Stimulated activated CD4-positive, alpha-beta T cell treated with anti-CD3 and anti-CD28 coated beads, TNF-alpha, amount 100 ng/mL, for 1 hour (primary cell): ENCODE measurements at places on chromosomes 2 and 18.

DNA sequence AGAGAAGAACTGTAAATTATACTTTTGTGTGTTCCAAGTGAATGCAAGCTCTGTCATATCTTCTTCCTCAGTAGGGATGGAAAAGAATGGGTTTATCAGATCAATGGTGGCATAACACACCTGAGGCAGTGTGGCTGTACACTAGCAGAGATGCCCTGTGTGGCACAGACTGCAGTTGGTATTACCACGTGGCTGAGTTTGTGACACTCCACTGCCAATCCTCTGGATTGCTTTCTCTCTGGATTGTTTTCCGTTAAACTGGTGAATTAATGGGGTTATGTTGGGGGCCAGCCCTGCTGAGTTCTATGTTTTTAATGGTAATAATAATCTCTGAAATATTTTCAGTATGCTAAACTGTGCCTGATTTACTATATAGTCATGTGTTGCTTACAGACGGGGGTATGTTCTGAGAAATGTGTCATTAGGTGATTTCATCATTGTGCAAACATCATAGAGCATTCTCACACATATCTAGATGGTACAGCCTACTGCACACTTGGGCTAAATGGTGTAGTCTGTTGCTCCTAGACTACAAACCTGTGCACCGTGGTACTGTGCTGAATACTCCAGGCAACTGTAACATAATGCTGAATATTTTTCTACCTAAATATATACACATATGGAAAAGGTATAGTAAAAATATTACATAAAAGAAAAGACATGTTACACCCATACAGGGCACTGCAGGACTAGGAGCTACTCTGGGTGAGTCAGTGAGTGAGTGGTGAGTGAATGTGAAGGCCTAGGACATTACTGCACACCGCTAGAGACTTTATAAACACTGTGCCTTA is 84.7 kb upstream of the ST6GAL2 start:
- no peak for DNase-seq

GRCh38 chr2:232094201-232094600 is 132.7 kb downstream of the DIS3L2 start:
- no peak for DNase-seq

DNA sequence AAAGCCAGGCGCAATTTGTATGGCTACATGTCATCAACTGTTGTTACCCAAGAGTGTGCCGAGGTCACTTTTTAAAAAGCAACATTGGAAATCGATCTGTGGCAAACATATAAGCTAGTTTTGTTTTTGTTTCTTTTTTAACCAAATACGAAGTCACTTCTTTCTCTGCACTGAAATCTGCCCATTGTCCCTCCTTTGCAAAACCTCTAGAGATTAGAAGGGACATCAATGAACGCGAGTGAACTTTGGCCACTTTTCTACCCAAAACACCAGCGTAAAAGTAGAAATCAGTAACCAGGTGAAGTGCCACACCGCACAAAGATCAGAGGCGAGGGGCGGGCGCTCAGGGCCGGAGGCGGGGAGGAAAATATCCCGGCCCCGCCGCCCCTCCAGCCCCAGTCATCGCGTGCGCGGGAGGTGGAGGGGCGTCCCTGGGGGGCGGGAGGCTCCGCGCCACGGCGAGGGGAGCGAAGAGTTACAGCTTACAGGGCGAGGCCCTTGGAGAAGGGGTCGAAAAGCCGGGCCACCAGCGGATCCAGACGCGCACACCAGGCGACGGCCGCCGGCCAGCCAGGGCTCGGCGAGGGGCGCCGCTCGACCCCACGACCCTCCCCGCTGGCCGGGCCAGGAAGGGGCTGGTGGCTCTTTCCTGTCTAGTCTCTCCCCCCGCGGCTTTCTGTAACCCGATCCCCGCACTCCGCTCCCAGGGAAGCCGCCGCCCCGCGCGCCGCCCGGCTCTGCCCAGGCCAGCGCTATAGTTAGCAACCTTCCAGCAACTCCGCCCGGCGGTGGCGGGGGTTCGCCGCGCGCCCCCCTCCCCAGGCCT is 993 bp downstream of the RBMS1 start:
- no peak for DNase-seq

- DNase-seq = no peak
Measured at GRCh38 chr2:2653231-2653630, 322.2 kb upstream of the MYT1L start.

DNA sequence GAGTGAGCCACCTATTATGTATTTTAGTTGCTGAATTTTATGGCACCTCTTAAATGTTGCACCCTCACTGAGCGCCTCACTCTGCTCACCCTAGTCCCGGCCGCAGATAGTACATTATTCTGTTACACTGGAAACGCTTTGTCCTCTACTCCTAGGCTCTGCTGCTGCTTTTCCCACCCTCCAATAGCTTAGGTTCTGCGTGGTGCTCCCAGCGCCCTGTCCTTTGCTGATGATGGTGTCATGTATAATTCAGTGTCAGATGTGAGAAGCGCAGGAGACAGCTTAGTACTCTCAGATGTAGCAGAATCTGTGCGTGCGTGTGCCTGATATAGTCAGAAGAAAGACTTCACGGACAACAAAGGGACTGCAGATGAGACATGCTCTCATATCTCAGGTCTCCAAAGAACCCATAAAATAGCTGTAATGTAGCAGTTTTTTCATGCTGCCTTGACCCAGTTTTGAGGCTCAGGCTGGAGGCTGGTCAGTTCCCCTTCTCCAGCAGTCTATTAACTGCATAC is 1.4 kb upstream of the REEP1 start:
- no peak for DNase-seq

GRCh38 chr2:26414311-26414710 is 12.6 kb downstream of the DRC1 start:
- no peak for DNase-seq
